ENCODE measurements at places on chromosomes 4 and X. TPM values are rescaled to one million over a fixed set of nuclear protein-coding genes. Genes with fewer than 3 reads are reported as not detected.

Gene IL2
- not detected for total RNA-seq

Gene TFE3
- 48.4 TPM for total RNA-seq

Gene SPARCL1
- 213 TPM for total RNA-seq

DNA sequence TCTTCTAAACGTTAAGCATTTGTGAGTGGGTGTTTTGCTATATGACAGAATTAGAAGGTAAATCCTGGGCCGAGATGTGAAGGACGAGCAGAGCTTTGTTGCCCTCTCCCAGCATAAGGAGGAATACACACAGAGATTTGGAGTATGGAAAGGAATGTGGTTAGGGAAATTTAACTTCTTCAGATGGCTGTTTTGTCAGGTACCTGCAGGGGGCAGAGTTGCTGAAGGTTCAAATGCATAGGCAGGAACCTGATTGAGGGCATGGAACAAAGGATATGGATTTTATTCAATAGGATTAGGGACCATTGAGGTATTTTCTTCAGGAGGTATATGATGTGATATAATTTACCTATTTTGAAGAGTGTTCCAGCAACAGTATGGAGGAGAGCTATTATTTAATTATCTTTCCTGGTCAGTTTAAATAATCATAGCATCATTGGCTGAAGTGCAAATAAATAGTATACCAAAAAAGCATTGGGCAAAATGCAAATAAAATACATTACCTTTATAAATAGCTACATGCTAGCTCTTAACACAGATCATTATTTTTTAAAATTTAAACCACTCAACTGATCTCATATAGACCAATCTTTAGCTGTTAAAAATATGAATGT lies 143.6 kb downstream of the SLIT2 start:
- no peak overlapping the region for H3K27ac ChIP-seq
- no peak overlapping the region for H3K4me3 ChIP-seq
- no peaks in the 10 kb centered on the region for H3K27me3 ChIP-seq
- no peaks in the 10 kb centered on the region for H3K36me3 ChIP-seq
- DNase-seq: no peak

- DNase-seq: no peak
- H3K27ac ChIP-seq: no peak within 1 kb of the TSS
- no peaks in the 10 kb centered on the region for H3K27me3 ChIP-seq
- no peaks in the 10 kb centered on the region for H3K4me1 ChIP-seq
These were observed at the start of gene TEX13B for GRCh38 chrX:107982356-107982755. TEX13B (minus strand) TSS chrX:107982370; CDS start chrX:107982127, 243 bp downstream.

- H3K27me3 ChIP-seq: no peaks in the 10 kb centered on the region
- no peak overlapping the region for H3K4me3 ChIP-seq
- H3K4me1 ChIP-seq: peaks cover 2% of the 10 kb centered on the region
These were observed 11.0 kb downstream of the FAT1 start for GRCh38 chr4:186712690-186713089.

DNA sequence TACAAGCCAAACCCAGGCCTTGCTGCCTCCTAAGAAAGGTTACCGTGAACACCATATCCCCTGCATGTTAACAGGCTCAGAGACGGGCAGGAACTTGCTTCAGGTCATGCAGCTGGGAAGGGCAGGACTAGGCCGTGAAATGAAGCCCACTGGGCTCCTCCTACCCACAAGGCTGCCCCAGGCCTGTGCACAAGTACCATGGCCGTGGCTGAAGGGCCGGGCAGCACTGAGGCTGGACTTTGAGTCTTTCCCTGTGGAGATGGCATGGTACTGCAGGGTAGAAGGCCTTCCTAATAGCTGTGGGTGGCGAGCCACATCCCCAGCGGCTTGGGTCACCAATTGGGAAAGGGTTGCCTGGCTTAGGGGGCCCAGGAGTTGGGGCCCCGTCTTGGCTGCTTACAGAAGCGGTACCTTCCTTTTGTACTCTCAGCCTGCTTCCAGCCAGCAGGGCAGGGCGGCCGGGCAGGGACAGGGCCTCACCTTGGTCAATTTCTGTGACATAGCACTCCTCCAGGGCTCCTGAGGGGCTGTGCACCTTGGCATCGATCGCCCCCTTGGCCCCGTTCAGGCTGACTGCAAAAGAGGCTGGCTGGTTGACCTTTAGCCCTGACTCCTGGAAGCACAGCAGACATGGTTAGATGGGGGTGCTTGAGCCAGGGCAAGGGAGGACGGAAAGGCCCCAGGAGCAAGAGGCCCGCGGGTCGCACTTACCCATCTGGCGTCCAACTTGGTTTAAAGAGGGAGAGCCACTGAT lies 23.8 kb downstream of the FLNA start:
- H3K36me3 ChIP-seq: peaks cover 12% of the 10 kb centered on the region
- H3K4me3 ChIP-seq: no peak overlapping the region
- H3K4me1 ChIP-seq: no peaks in the 10 kb centered on the region
- no peak for DNase-seq
- peak overlapping the region; percentile 52 for H3K27ac ChIP-seq
- no peaks in the 10 kb centered on the region for H3K27me3 ChIP-seq

GRCh38 chr4:156578713-156579112 lies 392.9 kb downstream of the PDGFC start:
- no peak overlapping the region for H3K4me3 ChIP-seq
- H3K4me1 ChIP-seq: peaks cover 10% of the 10 kb centered on the region
- H3K27me3 ChIP-seq: no peaks in the 10 kb centered on the region
- H3K36me3 ChIP-seq: no peaks in the 10 kb centered on the region
- no peak for DNase-seq
- no peak overlapping the region for H3K27ac ChIP-seq

GRCh38 chr4:164613792-164614191 lies 140.1 kb upstream of the SMIM31 start:
- H3K27ac ChIP-seq: no peak overlapping the region
- H3K27me3 ChIP-seq: no peaks in the 10 kb centered on the region
- no peaks in the 10 kb centered on the region for H3K4me1 ChIP-seq
- no peak overlapping the region for H3K4me3 ChIP-seq
- H3K36me3 ChIP-seq: no peaks in the 10 kb centered on the region

DNA sequence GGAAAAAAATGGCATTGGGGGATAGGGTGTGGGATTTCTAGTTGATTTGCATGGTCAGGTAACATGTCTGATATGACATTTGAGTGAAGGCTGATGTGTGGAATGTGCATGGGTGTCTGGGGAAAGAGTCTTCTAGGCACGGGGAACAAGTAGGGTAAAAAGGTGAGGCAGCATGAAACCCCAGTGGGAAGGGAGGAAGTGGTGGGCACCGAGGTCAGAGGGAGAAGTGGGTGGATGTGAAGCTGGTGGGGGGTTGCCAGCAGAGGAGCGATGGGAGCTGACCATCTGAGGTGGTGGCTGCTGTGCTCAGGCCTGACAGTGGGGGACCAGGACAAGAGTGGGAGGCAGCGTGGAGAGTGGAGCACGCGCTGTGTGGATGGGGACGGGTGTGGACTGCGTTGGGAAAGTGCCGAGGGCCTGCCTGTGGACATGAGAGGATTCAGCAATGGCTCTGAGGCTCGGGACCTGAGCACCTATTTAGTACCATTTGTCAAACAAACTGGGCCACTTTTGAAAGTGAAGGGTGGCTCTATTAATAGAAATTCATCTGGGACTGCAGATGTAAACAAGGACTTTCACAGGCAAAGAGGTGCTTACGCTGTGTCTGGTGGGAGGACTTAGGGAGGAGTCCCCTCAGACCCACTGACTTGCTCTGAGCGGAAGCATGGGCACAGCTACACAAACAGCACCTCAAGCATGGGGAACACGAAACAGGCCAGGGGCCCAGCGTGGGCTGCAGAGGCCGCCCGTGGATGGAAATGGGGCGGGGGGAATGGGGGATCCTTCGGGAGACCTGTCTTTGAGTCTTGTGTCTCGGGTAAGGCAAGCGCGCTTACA lies 16.7 kb upstream of the S100P start:
- DNase-seq: no peak
- H3K4me3 ChIP-seq: no peak overlapping the region
- no peaks in the 10 kb centered on the region for H3K36me3 ChIP-seq
- H3K4me1 ChIP-seq: peaks cover 53% of the 10 kb centered on the region

GRCh38 chrX:152845618-152846240 lies 14.9 kb downstream of the NSDHL start:
- DNase-seq: no peak
- H3K36me3 ChIP-seq: peaks cover 50% of the 10 kb centered on the region
- H3K27ac ChIP-seq: no peak overlapping the region

DNA sequence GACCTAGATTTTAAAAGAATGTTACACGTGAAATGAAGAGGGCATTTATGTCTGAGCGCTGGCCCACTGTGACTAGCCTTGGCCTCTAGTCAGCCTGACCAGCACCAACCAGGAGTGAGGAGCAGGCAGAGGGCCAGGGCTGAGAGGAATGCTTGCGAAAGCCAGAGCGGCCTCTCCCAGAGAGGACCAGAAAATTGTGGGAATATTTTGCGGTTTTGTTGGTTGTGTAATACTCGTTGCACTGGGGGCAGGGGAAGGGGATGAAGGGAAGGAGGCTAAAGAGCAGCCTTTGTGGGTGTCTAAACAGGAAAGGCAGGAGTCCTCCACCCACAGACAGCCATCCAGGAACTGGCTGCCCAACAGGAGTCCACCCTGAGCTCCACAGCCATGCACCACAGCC lies 3.8 kb downstream of the GABRE start:
- peaks cover 34% of the 10 kb centered on the region for H3K4me1 ChIP-seq
- DNase-seq: no peak
- H3K27me3 ChIP-seq: no peaks in the 10 kb centered on the region
- H3K4me3 ChIP-seq: peak overlapping the region; percentile 18
- H3K27ac ChIP-seq: no peak overlapping the region

DNA sequence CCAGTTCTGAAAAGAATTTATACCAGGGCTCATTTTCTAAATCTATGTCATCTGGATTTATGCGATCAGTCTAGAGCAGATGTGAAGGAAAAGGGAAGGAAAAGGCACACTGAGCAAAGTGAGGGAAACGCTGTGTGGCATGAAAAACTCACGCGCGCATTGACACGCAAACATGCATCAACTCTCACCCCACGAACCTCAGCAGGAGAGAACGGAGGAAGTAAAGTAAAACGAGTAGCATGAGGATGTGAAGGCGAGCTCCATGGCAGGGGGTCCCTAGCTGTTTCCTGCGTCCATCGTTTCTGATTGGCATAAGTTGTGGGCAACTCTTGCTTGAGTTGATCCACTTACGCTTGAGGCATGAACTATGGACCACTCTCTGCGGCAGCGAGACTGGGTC lies 102.8 kb upstream of the PDLIM3 start:
- peaks cover 8% of the 10 kb centered on the region for H3K27me3 ChIP-seq
- no peak overlapping the region for H3K4me3 ChIP-seq
- DNase-seq: no peak
- H3K27ac ChIP-seq: no peak overlapping the region
- peaks cover 22% of the 10 kb centered on the region for H3K4me1 ChIP-seq
- H3K36me3 ChIP-seq: no peaks in the 10 kb centered on the region

GRCh38 chr4:25155947-25156346 lies 4.3 kb downstream of the SEPSECS start:
- peaks cover 5% of the 10 kb centered on the region for H3K4me1 ChIP-seq
- DNase-seq: no peak
- no peak overlapping the region for H3K27ac ChIP-seq
- no peak overlapping the region for H3K4me3 ChIP-seq

DNA sequence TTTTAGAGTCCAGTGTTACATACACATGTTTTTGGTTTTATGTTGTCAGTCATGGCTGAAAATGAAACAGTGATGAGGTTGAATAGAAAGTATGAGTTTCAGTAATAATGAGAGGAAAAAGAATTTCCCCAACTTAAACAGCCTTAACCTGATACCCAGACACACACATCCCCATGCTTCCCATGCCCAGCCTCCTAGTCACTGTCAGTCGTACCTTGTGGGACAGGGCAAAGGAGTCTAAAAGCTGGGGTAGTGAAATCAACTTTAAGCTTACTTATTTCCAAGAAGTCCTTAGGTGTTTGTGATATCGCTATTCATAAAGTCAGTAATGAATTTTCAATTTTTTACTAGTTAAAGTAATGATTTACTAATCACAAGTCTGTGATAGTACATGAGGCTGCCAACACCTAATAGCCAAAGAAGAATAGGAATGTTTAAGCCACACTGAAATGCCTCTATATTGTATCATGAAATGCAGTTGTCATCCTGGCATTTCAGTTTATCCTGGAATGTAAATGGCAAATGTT lies 24.3 kb upstream of the GPR34 start:
- H3K27me3 ChIP-seq: no peaks in the 10 kb centered on the region
- no peaks in the 10 kb centered on the region for H3K4me1 ChIP-seq
- no peak overlapping the region for H3K27ac ChIP-seq
